ENCODE measurements at places on chromosomes 3 and 15. TPM values are rescaled to one million over a fixed set of nuclear protein-coding genes. Genes with fewer than 3 reads are reported as not detected.

Gene KBTBD13
- not detected for total RNA-seq

Gene UTS2B
- 2.1 TPM for total RNA-seq

Gene TMEM266
- total RNA-seq = 0.16 TPM

Gene GP5
- 0.18 TPM for total RNA-seq

Gene UBE2Q2
- 23.2 TPM for total RNA-seq

Gene SMCO1
- not detected for total RNA-seq

Gene LAMB2
- total RNA-seq = not detected

Gene RBMS3
- 0.56 TPM for total RNA-seq

Gene SERPINI1
- 1.9 TPM for total RNA-seq

Gene LYZL4
- not detected for total RNA-seq

Gene CCDC71
- 28.9 TPM for total RNA-seq

Gene IGF2BP2
- 0.69 TPM for total RNA-seq

Gene HCLS1
- total RNA-seq = 440 TPM

Gene MEIS2
- 0.24 TPM for total RNA-seq

Gene SEMA3B
- 0.15 TPM for total RNA-seq

Gene ARHGEF26
- not detected for total RNA-seq

Gene MOBP
- total RNA-seq = 0.13 TPM

Gene GREM1
- not detected for total RNA-seq

Gene MYLK
- not detected for total RNA-seq

Gene CAV3
- not detected for total RNA-seq

Gene COL6A5
- not detected for total RNA-seq

Gene INSYN1
- total RNA-seq = not detected

Gene TM2D3
- 49.9 TPM for total RNA-seq

Gene MAPKAPK3
- total RNA-seq = 18.2 TPM

Gene CLCN2
- 3.5 TPM for total RNA-seq

Gene EPHB3
- 0.05 TPM for total RNA-seq

Gene CADPS
- not detected for total RNA-seq

Data from activated B cell treated with CpG ODN at 0.5 μM for 24 hours (primary cell).